ENCODE measurements at places on chromosomes 11 and 22.

DNA sequence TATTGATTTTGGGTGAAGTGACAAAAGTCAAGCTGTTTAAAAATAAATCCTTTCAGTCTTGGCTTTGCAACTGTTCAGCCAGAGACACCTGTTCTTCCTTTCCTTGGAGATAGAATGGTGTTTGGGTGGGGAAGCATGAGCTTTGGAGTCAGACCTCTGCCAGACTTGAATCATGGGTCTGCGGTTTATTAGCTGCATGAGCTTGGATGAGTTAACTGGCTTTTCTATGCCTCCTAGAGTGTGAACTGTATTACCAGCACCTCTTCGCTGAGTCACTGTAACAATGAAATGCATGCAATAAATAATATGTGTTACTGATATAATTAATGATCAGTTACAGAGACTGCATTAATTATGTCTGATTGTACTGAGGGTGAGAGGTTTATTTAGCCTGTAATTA is 13.5 kb upstream of the MYEOV start:
- DNase-seq, result no peak

DNA sequence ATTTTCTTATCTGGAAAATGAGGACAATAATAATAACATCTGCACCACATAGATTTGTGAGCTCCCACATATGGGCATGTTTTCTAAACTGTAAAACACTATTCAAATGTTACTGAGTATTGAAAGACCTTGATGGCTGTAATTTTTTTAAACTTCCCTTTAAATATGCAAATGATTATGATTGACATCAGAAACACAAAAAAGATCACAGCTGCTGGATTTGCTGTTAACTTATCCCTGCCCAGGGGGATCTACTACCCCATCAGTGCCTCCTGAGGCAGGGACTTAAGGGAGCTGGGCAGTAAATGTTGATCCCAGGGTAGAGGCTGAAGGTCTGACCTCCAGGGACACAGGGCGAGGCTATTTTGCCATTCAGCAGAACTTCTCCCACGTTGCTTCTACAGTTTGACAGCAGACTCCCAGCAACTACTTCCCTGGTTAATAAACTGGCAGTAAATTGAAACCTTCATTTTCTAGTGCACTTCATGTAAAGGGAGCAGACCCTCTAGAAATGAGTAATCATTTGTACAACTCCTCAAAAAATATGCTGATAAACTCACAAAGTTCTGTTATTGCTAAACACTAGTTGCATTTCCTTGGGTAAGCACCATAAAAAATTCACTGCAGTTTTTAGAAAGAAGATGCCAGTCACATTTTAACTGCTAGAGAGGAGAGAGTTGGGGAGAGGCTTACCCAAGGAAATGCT is 20.3 kb downstream of the TMPRSS5 start:
- DNase-seq, result no peak

DNA sequence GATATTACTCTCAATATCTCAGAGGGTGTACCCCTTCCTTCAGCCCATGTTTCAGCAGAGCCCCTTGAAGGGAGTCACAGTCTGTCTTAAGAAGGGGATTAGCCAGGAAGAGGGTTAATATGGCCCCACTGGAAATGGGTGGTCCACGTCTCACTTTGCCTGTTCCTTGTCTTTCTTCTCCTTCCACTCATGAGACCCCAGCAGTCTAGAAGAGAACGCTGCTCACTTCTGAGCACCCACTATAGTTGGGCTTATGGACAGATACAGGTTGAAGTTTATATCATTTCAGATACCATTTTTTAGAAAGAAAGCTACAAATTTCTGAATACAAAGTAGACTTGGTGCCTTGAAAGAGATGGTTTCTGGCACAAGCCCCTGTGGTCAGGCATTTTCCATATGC is 139.3 kb upstream of the API5 start:
- no peak for DNase-seq

GRCh38 chr11:11411401-11411985 is 58.4 kb upstream of the CSNK2A3 start:
- no peak for DNase-seq

- no peak for DNase-seq
Observed at GRCh38 chr11:77136074-77136473, 8.0 kb downstream of the MYO7A start.

- DNase-seq, result no peak
Observed at GRCh38 chr11:113873236-113873626, 2.1 kb downstream of the USP28 start.

DNA sequence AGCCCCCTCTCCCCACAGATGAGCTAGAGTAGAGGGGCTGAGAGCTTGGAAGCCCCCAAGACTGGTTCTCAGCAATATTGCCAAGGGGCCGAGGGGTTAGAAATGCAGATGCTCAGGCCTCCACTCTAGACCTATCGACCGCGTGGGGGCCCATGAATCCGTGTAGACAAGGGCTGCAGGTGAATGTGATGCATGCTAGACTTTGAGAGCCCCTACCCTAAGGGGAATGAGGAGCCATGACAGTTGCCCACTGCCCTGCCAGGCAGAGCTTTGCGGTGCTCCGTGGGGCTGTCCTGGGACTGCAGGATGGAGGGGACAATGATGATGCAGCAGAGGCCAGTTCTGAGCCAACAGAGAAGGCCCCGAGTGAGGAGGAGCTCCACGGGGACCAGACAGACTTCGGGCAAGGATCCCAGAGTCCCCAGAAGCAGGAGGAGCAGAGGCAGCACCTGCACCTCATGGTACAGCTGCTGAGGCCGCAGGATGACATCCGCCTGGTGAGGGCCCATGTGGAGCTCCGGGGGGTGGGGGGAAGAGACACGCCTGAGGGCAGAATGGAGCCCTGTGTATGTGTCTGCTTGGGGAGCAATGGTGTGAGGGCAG is 1.3 kb downstream of the SSH3 start:
- no peak for DNase-seq

GRCh38 chr11:120599816-120600420 is 88.4 kb downstream of the GRIK4 start:
- no peak for DNase-seq

DNA sequence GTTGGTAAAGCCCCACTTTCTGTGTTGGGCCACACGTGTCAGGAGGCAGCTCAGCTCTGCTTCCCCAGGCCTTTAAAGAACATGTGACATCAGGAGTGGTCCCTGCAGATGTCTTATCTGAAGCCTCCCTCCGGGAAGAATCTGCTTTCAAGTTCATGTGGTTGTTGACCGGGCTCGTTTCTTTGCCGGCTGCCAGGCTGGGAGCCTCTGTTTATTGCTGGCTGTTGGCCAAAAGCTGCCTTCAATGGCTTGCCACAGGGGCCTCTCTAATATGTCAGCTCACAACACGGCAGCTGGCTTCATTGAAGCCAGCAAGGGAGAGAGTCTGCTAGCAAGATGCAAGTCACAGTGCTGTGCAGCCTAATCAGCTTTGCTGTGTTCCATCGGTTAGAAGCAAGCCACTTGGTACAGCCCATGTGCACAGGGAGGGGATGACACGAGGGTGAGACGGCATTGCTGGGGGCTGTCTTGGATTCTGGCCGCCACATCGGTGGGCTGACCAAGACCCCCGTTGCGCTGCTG is 14.6 kb downstream of the MRGPRF start:
- DNase-seq, result no peak

GRCh38 chr11:107018219-107018901 is at the start of gene GUCY1A2:
GUCY1A2 (minus strand) TSS chr11:107018476; CDS start chr11:107018055, 421 bp downstream.
- DNase-seq, result peak; percentile 23

DNA sequence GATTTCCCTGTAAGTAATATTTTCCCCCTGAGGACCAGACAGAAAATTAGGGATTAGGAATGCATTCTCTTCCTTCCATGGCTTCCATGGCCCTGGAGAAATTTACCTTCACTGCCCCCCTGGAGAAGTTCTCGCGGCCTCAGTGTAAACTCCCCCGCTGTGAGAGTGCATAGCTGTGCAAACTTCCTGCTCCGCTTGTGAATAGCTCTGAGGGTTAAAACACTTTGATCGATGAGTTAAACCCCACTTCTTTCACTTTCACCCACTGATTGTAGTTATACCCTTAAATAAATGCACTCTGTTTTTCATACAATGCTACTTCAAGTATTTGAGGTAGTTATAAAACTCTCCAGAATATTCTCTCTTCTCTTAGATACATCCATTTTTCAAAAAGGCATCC is 190.8 kb downstream of the DSCAML1 start:
- DNase-seq, result no peak

GRCh38 chr22:31605851-31606585 is 56.0 kb downstream of the PISD start:
- no peak for DNase-seq

DNA sequence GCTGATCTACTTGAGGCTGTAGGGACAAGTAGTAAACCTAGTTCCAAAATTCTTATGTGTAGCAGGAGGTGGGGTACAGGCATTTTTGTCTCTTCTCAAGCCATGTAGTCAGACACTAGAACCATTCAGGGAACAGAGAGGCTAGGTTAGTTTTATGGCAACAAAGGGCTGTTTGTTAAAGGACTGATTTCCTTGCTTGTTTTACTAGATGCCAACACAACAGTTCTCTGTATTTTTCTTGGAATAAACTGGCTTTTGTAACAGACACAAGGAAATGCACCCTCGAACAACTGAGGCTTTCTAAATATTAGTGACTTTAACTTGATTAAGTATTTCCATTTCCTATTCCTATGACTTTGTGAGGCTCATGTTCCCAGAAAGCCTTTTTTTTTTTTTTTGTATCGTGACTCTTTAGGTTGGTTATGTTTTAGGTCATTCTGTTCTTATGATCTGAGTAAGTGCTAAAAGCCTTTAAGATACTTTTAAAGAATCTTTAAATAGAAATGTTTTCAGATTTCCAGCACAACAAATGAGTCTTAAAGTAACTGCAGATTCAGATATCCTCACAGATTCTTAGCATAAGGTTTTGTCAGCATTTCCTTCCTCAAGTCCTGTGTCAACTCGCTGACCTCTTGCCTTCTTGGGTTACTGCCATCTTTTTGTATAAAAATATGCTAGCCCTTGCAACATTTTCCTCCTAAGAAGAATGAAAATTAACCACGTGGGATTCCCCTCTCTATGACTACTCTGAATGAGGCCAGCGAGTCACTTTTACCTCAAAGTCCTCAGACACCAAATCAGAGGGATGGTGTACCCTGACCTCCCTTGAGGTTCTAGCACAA is 92.5 kb downstream of the CCDC83 start:
- DNase-seq, result no peak

DNA sequence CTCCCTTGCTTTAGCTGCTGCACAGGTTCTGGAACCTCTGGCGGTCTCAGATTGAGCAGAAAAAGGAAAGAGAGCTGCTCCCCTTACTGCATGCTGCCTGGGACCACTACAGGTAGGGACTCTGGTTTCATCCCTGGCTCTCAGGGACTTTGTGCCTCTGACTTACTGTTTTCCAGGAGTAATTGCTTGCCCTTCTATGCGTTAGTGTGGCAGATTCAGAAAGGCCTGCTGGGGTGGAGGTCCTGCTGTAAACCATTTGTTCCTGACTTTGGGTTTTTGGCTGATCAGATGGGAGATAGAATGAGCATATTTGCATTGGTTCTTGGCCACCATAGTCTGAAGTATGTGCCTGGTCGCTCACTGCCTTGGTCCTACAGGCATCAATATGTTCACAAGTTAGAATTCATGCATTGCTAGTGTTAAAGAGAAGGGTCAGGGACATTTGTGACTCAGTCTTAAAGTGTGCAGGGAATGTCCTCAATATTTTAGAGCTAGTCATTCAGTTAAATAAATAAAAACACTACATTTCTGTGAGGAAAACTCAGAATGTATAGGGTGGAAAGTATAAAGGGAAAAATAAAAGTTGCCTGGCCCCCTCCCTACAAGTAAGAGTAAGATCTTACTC is 78.0 kb downstream of the PISD start:
- DNase-seq, result no peak

GRCh38 chr11:332651-333480 is 12.2 kb upstream of the IFITM3 start:
- no peak for DNase-seq

- DNase-seq, result no peak
Observed at GRCh38 chr22:46180370-46181137, 30.2 kb downstream of the PPARA start.

DNA sequence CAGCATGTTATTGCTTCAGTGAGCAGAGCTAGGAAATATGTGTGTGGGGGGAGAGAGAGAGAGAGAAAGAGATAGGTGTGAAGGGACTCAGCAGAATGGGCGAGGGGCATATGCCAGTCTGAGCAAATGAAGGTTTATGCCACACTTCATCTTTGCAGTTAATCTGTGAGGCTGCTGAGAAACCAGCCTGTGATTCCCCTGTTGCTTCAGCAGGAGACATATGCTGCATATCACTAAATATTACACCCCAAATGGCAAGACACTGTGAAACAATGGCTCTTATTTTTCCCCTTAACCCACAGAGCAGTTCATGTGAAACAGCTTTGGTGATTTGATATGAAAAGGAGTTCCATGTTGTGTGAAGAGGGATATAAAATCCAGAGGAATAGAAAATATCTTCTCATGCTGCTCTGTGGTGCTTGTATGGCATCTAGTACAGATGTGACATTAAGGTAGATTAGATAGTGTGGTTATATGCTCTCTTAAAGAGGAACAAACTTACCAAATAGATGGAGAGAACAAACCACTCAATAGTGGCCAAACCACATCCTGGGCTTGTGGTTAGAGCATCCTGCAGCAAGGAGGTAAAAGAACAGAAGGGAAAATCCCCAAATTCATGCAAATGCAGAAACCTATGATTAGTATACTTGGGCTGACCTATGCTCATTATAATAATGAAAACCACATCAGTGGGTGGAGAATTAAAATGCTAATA is 864.2 kb downstream of the FAM181B start:
- DNase-seq, result no peak

DNA sequence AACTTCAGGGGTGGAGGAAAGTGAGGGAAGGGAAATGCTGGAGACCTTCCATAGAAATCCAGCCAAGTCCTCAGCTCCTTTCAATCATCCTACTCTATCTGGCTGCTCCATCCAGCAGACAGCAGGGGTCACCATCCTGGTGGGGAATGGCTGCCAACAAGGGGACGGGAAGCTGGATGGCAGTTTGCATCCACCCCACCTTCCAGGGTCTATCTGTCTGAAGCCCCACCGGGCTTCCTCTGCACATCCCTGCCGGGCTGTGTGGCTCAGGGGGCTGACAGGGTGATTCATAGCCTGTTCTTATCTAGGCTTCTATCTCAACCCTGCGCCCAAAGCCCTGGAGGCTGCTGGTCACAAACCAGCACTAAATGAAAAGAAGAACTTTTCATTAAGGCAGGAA is 1.1 kb downstream of the SYTL2 start:
- DNase-seq, result peak; percentile 22

DNA sequence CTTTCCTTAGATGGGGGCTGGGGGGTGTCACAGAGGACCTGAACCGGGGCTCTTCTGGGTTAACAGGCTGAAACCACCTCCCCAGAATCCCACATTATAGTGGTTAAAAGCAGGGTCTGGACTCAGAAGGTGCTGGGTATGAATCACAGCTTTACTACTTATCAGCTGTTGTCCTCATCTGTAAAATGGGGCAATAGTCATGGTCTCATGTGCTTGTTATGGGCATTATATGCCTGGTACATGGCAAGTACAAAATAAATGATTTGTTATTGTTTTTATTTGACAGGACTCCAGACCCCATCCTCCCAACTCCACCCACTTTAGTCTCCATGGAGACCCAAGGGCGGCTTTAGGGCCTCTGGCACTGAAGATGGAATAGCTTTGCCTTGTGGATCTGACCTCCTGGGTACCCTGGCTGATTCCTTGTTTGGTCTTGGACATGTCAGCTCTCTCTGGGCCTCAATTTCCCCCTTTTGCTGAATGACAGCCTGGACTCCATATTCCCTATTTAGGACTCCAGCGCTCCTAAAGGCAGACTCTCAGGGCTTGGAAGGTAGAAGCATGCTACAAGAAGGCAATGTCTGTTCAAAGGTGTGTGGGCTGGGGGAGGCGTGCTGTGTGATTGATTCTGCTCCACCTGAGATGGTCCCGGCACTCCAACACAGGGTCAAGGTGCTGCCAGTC is 812 bp upstream of the SMTN start:
- no peak for DNase-seq

- DNase-seq, result no peak
Observed at GRCh38 chr11:46180736-46181135, 59.5 kb upstream of the PHF21A start.

All from NT2/D1 (cell line).